ENCODE measurements at places on chromosomes 16 and 17.

GRCh38 chr16:80117556-80118130 lies 423.1 kb upstream of the DYNLRB2 start:
- no peak for DNase-seq

GRCh38 chr16:12314653-12315185 lies 338.2 kb downstream of the SNX29 start:
- no peak for DNase-seq

DNA sequence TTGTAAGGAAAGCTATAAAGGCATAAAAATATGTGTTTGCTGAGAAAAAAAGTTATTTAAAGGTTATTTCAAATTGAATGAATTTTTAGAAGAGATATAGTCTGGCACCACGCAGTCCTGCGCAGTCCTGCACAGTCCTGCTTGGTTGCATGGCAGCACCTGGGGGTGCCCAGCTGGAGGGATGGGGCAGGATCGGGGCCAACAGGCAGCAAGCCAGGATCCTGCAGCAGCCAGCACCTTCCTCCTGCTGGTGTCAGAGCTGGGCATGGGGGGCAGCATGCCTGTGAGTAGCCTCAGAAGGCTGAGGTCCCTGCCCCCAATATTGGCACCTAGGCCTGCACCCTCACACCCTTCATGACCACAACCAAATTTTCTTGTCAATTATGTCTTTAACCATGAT lies 46.0 kb downstream of the GLG1 start:
- no peak for DNase-seq

DNA sequence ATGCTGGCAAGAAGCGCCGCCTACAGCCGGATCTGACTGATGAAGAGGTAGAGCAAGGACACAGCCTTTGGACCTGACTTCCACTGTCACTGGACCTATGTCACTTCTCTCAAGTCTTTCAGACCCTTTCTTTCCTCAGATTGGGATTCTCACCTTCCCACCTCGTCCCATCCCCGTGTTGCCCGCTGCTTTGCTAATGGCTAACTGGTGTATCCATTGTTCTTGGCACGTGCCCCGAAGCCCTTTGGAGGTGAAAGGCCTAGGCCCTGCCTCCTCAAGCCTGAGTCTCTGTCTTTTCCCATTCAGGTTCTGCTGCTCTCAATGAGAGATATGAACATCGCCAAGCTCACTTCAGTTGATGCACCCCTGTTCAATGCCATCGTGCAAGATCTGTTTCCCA lies 53.3 kb upstream of the KDM6B start:
- DNase-seq = no peak

- no peak for DNase-seq
These were observed 16.8 kb upstream of the CCL1 start for GRCh38 chr17:34379868-34380267.

GRCh38 chr17:4607773-4608187 lies 23.5 kb downstream of the SMTNL2 start:
- DNase-seq = no peak

DNA sequence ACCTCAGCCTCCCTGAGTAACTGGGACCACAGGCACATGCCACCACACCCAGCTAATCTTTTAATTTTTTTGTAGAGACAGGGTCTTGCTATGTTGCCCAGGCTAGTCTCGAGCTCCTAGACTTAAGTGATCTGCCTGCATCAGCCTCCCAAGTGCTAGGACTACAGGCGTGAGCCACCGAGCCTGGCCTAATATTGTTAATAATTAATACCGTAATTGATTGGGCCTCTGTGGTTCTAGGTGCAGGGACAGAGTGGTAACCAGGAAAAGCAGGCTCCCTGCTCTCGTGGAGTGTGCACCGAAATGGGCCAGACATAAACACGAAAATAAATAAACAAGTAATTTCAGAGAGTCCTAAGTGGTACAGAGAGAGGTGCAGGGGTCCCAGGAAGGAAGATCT lies 241.0 kb downstream of the GSG1L start:
- DNase-seq = no peak

DNA sequence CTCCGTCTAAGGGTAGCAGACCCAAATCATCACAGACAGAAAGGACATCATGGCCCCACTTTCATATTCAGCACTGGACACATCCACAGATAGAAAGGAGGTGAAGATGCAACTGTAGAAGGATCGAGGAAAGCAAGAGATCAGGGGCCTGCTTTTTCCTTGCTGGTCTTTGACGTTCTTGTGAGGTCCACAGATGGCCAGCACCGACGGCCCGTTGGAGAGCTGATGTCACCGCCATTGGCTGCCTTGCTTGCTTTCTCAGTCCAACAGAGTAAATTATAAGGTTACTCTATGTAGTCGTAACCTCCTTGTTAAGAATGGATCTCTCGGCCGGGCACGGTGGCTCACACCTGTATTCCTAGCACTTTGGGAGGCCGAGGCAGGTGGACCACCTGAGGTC lies 5.1 kb upstream of the RBFOX3 start:
- DNase-seq = no peak

- DNase-seq = peak; percentile 37
These were observed 82.3 kb downstream of the CMIP start for GRCh38 chr16:81526935-81527334.

Measured in CD4-positive, alpha-beta T cell treated with Interleukin-15 for 4 hours (primary cell).